Bone marrow (tissue), 2 donors: ENCODE measurements at places on chromosomes 4 and X.

GRCh38 chr4:182863501-182863900 lies 53.7 kb downstream of the DCTD start:
- peak; percentile 2 for DNase-seq

- no peak for DNase-seq
These were observed 2.5 kb downstream of the CYP4V2 start for GRCh38 chr4:186193851-186194250.

DNA sequence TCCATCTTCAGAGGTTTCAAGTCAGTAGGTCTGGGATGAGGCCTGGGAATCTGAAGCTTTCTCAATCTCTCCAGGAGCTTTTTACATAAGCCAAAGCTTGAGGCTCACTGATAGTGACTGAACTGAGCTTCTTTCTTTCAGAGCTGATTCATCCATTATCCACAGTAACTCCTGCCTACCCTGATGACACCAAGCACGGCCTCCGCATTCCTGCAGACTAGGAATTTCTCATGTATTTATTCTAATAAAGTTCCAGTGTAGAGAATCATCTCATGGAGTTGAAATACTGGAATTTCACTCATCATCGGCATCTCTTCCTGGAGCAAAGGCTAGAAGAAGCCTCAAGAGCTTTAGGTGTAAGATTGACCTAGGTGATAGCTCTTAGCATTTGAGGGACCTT lies 12.1 kb upstream of the DCTD start:
- no peak for DNase-seq

GRCh38 chrX:41289095-41289494 lies 44.9 kb upstream of the DDX3X start:
- DNase-seq, result no peak

DNA sequence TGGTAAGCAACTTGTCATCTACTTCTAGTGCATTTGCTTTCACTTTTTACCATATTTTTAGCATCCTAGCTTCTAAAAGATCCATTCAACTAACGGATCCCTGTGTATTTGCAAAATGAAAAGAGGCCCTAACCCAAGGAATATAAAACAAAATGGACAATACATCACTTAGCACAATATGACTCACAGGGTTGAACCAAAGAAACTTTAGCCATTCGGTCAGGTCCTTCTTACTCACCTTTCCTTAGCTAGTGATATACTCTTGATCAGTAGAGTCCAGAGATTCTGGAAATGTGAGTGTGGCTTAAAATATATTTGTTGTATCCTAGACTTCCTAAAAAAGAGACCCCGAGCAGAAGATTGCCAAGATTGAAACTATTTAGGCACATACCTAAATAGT lies 19.5 kb downstream of the TMPRSS11E start:
- no peak for DNase-seq

GRCh38 chr4:152640058-152640921 lies 39.5 kb downstream of the TMEM154 start:
- DNase-seq, result no peak

GRCh38 chr4:143021384-143021783 lies 163.3 kb upstream of the USP38 start:
- DNase-seq, result no peak

GRCh38 chr4:89213382-89213701 lies 94.3 kb downstream of the GPRIN3 start:
- DNase-seq, result no peak

- DNase-seq, result peak; percentile 47
These were observed 42.4 kb downstream of the DCUN1D4 start for GRCh38 chr4:51885363-51885762.

DNA sequence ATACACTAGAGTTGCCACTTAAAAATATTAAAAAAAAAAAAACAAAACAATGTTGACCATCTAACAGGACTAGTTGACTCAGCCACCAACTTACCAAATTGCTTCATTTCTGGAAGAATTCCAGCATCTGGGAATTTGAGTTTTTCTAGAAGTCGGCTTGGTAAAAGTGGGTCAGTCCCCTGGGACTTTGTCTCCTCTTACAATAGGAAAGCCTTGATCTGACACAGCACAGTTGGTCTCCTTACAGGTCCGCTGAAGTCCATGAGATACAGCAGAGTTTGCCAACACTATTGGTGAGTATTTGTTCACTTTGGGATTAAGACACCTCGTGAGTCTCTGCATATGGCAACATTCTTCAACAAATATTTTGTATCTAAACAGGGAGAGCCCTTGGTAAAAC lies 18.2 kb upstream of the DDIT4L start:
- no peak for DNase-seq

DNA sequence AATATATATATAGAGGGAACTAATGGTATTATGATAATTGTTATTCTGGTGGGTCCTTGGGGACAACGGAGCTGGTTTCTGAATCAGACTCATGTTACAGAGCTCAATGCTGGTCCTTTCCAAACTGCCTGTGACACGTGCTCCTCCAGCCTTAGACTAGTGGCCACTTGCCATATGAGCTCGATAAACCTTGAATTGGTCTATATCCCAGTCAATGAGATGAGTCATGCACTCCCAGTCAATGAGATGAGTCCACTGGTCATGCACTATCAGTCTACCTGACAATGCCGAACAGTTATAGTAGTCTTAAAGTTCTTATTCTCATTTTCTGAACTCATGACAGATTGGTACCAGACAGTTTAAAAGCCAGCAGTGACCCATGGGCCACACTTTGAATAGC lies 325.2 kb downstream of the LDB2 start:
- no peak for DNase-seq
